ENCODE measurements at places on chromosomes 1 and 21.

- DNase-seq = no peak
Observed at GRCh38 chr1:90534663-90535295, 182.3 kb downstream of the BARHL2 start.

DNA sequence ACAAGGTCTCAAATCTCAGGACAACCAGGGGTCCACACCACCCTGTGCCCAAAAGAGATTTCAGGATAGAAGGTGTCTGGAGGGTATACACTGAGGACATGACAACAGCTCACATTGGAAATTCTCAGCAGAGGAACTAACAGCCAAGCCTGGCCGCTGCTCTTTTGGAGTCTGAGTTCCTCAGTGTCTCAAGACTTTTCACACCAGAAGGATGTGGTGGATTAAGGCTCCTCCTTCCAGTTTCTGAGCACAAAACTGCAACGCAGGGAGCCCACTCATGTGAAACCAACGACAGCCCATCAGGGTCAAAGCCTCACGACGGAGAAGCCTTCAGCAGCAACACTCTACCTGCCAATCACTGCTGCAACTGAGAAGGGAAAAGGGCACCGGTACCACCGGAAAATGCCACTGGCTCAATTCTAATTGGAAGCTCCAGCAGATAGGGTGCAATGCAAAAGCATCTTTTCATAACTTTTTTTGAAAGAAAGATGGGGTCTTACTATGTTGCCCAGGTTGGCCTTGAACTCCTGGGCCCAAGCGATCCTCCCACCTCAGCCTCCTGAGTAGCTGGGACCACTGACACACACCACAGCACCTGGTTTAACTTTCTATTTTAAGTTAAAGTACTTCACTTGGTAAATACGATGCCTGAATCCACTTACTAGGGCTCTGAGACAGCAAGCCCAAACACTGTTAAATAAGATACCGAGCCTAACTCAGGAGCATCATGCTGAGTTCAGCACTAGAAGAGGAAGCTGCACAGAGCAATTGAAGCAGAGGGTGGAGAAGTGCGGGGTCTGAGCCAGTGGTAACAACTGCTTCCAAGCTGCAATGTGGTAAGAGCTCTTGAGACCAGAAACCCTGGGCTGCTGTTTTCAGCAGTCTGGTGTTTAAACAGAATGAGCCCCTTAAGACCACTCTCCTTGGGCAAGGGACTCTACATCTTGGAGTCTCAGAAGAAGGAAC lies 7.8 kb downstream of the CAPZB start:
- DNase-seq = peak; percentile 68

GRCh38 chr1:226710501-226710900 lies 28.6 kb downstream of the ITPKB start:
- DNase-seq = no peak

DNA sequence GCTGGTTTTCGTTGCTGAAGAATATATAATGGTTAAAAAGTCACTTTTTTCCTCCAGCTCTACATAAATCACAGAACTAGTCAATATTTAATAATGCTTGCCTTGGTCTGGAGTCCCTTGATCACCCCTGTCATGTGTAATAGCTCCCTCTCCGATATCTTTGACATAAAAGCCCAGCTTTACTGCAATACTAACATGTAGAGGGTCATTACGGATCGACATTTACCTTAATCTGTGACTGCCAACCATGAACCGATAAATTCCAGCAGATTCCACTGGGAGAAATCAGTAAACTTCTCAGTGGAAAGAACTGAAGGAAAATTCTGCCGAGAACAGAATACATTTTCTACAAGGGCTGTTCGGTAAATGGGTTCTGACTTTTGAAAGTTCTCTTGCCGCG lies 396.5 kb downstream of the KCTD3 start:
- DNase-seq = no peak

DNA sequence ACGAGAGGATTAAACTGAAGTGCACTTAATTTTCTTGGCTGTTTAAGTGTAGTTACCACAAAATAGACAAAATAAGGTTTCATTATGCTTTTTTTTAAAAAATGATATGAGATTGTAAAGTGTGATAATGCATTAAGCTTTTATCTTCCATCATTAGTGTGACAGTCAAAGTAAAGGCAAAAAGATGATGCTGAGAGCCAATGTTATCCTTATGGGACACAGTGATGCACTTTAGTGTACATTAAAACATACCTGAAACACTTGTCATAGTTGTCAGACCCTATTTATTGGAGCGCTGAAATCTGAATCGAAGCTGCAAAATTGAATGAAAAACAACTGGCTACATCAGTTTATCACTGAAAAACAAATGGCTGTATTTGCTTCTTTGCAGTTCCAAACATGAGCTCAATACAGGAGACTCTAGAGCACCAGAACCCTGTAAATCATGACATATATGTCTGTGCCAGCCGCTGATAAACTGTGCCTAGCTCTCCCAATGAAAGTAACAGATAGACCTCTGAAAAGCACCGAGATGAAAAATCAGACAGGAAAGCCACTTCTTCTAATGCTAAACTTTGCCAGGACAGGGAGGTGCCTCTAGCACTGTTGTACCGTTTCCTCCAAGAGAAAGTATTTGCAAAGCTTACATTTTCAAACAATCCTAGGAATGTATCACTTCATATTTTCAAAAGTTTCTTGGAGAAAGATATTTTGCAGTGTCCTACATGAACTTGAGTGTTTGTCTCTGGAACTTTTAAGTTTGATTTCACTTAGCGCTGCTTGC lies 120.7 kb upstream of the TMPRSS15 start:
- DNase-seq = no peak

DNA sequence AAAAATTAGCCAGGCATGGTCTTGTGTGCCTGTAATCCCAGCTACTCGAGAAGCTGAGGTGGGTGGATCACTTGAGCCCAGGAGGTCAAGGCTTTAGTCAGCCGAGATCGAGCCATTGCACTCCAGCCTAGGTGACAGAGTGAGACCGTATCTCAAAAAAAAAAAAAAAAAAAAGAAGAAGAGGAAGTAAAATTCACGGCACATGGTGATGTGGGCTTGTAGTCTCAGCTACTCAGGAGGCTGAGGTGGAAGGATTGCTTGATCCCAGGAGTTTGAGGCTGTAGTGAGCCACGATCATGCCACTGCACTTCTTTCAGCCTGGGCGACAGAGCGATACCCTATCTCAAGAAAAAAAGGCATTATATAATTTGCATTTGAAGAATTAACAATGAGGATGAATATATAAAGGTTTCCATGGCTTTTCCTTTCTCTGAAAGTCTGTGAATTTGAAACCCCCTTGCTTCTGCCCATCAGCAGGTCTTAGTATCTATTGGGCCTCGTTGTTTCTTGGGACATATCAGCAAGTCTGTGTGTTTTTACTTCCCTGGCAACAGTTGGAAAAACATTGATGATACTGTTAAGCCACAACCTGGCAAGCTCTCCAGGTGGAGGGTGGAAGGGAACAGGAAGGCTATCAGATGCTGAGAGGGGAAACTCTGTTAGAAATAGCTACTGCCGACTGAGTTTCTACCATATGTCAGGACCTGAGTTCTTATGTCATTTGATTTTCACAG lies 4.6 kb upstream of the PLA2G2D start:
- no peak for DNase-seq

GRCh38 chr1:102191723-102192122 lies 195.0 kb upstream of the OLFM3 start:
- no peak for DNase-seq

DNA sequence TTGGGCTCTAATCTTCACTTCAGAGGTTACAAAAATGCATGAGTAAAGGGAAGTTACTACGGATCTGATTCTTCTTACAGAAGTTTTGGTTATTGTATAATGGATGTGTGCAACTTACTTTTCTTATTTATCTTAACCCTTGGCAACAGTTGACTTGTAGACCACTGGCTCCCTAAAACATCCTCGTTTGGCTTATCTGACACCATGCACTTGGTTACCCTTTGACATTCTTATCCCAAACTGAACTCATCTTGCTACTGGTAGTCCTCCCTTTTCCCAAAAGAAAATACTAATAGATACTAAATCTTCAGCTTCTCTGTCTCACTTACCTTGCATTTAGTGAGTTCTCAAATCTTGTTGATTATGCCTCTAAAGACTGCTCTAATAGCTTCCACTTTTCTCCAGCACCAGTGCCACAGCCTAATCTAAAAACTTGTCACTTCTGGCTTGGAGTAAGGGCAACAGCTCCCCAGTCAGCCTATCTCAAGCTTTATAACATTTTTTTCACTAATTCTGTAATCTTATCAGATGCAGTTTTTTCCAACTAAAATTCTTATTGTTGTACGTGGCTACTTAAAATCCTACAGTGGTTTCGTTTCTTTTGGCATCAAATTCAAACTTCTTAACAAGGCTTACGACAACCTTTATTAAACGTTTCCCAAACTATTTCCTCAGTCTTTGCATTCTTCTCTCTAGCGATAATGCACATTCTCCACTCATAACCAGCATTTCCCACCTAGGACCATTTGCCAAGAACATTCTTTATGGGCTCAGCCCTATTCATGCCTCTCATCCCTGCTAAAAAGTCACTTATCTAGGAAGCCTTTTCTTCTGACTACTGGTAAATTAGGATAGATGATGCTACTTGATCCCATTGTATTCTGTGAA lies 204.2 kb downstream of the KCNT2 start:
- DNase-seq = no peak

DNA sequence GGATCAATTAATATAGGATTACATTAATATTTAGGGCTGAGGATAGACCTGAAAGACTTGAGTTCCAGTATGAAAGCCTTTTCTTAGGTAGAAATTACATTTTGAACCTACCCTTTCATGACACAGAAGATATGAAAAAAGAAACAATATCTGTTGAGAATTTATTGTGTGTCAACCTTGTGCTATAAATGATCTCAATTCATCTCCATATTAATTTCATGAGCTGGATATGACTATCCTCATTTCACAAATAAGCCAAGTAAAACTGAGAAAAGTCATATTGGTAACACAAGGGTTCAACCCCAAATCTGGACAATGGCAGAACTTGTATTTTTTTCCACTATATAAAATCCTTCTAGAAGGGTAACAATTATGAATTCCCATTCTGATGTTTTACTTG lies 120.0 kb downstream of the TRIM33 start:
- DNase-seq = no peak

GRCh38 chr1:85504417-85504816 lies 39.5 kb upstream of the DDAH1 start:
- no peak for DNase-seq

DNA sequence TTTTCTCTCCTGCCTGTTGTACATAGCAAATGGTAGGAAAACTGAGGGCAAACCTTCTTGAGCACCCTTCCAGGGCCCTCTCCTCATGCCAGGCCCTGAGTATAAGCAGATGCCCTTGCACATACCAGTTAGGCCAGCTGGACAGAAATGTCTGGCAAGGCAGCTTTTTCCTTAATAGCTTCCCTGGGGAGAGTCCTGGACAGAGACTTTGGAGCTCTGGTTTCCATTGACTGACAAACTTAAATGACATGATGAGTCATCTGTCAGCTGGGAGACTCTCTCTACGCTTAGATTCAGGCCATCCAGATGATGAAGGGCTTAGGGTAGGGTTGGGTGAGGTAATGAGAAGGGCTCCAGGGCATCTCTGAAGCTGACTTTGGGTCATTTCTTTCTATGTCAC lies 317.5 kb downstream of the ASTN1 start:
- no peak for DNase-seq

DNA sequence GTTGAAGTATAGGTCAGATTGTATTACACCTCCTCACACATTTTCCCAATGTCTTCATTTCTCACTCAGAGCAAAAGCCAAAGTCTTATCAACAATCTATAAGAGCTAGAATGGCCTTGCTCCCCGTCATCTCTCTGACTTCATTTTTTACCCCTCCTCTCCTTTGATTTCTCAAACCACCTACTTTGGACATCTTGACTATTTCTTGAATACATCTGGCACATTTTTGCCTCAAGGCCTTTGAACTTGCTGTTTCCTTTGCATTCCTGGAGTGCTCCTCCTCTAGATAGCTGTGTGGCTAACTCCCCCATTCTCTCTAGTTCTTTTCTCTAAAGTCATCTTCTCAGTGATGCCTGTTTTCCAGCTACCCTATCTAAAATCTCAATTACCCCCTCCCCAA lies 7.2 kb upstream of the XCL2 start:
- no peak for DNase-seq

GRCh38 chr1:226634166-226634588 lies 85.6 kb downstream of the STUM start:
- peak; percentile 86 for DNase-seq

DNA sequence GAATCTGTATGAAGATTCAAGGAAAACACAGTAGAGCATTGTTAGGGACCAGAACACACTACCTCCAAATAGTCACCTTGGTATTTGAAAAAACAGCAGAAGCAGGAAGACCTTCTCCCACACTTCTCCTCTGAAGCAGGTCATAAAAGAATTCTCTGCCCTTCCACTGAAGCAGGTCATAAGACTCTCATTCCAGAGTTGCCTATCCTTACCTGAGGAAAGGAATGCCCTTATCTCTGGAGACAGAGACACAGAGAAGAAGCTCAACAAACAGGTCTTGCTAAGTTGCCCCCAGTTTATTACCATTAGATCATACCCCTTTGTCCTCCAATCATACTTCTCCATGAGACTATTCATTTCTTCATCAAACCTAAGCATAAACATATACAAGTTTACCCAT lies 225.8 kb upstream of the TNR start:
- DNase-seq = no peak

- no peak for DNase-seq
Observed at GRCh38 chr1:101120868-101121267, 95.3 kb upstream of the DPH5 start.

- no peak for DNase-seq
Observed at GRCh38 chr1:26375081-26375480, 2.5 kb upstream of the ZNF683 start.

GRCh38 chr1:204506201-204506968 lies 9.8 kb upstream of the MDM4 start:
- DNase-seq = peak; percentile 84

- peak; percentile 82 for DNase-seq
Observed at GRCh38 chr1:156705918-156706656, 704 bp upstream of the CRABP2 start.

DNA sequence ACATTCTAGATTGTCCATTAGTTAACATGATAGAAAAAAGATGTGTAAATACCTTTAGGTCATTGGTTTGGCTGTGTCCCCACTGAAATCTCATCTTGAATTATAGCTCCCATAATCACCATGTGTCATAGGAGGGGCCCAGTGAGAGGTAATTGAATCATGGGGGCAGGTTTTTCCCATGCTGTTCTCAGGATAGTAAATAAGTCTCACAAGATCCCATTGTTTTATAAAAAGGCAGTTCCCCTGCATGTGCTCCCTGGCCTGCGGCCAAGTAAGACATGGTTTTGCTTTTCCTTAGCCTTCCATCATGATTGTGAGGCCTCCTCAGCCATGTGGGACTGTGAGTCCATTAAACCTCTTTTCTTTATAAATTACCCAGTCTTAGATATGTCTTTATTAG lies 32.5 kb upstream of the SLC44A5 start:
- DNase-seq = no peak

All from activated CD4-positive, alpha-beta memory T cell treated with anti-CD3 and anti-CD28 coated beads for 36 hours (primary cell).